ENCODE measurements at places on chromosomes 5 and 9.

DNA sequence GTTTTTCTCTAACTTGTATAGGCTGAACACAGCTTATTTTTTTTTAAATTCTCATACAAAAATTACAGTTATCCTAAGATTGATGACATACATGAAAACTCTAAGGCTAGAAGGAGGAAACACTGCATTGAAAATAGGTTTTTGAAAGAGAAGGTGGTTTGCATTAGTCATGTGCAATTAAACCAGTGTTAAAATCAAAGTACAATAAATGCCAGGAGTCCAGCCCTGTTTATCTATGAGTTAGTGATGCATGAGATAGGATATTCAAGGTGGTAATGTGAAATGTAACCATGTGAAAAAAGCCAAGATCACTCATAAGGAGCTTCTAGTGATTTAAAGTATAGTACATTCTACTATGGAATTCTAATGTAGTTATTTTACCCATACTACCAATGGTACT is 444.9 kb upstream of the CYLC2 start:
- no peak for DNase-seq

- no peak for DNase-seq
Observed at GRCh38 chr9:20417373-20418080, 204.8 kb downstream of the MLLT3 start.

DNA sequence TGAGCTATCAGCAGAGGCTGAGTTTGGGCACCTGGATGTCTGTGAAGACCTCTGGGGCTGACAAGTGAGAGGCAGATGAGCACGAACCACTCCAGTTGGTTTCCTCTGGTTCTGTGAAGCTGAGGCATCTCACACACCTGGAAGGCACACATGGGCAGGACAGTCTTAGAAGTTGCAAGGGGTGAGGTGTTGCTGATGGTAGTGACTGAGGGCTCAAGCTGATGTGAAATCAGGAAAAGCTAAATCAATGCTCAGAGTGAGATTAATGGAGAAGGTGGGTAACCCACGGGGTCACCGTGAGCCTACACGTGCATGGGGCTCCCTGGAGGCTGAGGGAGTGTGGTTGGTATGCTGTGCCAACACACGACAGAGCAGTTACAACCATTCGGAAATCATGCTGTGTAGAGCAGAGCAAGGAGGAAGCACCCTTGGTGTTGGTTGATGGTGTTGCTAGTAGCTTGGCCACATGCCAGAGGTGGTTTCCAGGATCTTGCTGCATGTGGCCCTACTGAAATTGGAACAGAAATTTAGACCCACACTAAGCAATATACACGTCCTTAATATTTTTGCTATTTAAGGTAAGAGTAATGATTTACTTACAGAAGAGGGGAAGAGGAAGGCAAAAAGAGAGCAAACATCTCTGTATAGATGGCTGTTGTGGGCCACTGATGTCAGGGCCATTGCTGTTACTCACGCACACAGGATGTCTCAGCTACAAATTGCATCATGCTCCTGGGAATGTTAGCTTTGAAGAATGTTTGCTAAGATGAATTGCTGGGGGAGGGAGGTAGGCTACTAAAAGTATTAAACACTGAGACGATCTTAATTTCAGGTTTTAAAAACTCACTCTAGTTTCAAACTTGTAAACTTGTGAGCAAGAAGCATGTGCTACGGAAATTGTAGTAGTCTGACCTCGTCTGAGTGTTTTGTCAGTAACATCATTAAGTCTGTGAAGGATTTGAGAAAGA is 170.5 kb downstream of the ARHGEF28 start:
- DNase-seq: peak; percentile 89

- DNase-seq: no peak
Observed at GRCh38 chr5:141705469-141705868, 23.4 kb upstream of the ARAP3 start.

DNA sequence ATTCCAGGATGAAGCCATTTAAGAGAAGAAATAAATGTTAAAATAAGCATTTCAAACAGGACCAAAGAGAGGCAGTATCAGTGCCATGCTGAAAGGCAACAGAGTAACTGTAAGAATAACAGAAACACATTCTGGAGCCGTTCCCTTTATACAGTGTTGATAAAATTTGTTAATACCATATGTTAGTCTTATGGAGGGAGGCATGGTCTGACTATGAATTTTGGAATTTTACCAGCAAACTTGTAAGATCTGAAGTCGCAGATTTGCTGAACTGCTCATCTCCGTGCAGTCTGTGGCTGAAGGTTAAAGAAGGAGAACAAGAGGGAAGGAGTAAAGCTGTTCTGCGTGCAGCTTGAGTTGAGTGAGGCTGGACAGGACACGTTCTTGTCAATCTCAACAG is 508.4 kb downstream of the NFIB start:
- DNase-seq: no peak

DNA sequence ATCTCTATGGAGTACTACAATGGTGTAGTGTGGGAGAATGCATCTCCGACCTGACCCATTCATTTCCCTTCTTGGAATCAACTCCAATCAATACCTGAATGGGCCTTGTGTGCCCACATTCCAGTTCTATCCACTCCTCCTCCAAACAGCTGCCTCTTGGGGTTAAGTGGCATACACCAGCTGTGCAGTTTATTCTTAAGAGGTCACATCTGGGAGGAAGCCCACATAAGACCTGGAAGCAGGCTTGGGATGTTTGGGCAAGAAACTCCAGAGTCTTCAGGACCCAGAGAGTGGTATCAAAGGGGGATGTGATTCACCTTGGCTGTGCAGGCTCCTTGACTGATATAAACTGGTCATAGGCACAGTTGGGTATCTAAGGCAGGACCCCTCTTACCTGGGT is 46.0 kb downstream of the ACTBL2 start:
- no peak for DNase-seq
